HT1080 (cell line): ENCODE measurements at places on chromosomes 5 and 9.

DNA sequence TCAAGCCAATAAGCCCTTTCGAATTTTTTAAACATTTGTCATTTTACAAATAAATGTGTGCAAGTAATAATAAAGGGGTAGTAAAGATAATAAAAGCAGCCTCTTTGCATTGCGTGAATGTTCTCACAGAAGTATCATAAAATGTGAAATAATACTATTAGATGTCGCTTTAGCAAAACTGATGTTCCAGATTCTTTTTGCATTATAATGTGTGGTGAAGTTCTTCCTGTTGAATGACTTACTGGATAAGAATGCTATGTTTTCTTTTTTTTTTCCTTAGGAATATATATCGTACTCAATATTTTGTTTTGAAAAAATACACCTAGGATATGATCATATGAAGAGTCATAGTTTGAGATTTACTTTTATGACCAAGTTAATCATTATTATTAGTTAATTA is 85.2 kb upstream of the CDH12 start:
- DNase-seq: peak; percentile 42

DNA sequence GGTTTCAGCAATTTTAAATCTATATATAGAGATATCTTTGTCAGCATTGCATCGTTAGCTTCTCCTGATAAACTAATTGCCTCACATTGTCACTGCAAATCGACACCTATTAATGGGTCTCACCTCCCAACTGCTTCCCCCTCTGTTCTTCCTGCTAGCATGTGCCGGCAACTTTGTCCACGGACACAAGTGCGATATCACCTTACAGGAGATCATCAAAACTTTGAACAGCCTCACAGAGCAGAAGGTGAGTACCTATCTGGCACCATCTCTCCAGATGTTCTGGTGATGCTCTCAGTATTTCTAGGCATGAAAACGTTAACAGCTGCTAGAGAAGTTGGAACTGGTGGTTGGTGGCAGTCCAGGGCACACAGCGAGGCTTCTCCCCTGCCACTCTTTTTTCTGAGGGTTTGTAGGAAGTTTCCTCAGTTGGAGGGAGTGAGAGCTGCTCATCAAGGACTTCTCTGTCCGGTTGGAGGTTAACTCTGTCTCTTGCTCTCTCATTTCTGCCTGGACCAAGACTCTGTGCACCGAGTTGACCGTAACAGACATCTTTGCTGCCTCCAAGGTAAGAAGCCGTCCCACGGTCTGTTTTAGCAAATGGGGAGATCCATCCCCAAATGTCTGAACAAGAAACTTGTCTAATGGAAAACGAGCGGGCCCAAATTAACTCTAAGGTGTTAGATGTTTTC is at the start of gene IL4:
TSS of gene IL4 (plus strand) at position 51 of the 692 bp plus-strand sequence. CDS start at position 113, 62 bp downstream.
- no peak for DNase-seq

GRCh38 chr9:110728058-110728457 is 59.5 kb downstream of the MUSK start:
- no peak for DNase-seq

DNA sequence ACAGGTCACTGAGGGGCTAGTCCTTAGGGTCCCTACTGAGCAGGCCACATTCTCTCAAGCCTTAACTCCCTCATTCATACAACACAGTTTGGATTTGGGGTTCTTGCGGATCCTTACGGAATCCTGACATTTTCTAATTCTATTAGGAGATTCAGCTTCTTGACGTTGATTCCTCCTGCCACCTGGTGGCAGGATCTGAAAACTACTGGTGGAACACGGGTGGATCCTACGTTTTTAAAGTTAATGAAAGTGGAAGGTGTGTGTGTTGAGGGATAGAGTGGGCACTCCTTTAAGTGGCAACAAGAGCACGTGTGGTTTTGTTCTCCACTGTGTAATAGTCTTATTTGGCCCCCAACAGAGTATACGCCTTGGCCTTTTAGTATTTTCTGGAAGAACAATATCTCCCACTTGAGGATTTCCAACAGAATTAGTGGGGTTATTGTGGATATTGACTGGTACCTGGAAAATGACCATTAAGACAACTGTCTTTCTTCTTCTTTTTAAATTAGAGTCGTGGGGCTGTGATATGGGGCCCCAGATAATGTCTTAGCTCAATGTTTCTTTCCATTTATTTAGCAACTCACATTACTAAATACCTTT is 25.2 kb downstream of the SLC28A3 start:
- DNase-seq: peak; percentile 42

- DNase-seq: peak; percentile 68
Observed at GRCh38 chr5:115343855-115344254, 47.4 kb upstream of the CCDC112 start.
